ENCODE measurements at places on chromosomes 16 and 17. TPM values are rescaled to one million over a fixed set of nuclear protein-coding genes. Genes with fewer than 3 reads are reported as not detected.

DNA sequence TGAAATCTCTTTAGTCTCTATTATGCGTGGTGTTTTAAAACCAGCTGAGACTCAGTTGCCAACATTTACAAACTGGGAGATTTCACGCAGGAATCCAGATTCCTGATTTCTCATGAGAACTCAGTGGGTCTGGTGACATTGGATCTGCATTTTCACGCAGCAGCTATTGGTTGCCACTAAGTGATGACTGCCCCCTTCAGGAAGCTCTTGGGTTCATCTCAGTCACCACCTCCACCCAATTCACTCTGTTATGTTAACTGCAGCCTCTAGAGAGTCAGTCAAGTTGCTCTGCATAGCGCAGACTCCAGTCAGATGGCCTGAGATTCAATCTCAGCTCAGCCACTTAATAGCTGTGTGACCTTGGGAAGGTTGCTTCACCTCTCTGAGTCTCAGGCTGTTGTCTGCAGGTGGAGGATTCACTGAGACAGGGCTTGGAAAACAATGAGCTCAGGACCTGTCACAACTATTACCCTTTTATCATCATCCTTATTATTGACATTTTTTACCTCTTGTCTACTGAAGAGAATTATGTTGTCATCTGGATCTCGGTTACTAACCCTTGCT is 6.4 kb downstream of the SHISA9 start:
- no peak for DNase-seq

GRCh38 chr17:67862614-67863217 is 37.4 kb downstream of the BPTF start:
- no peak for DNase-seq

DNA sequence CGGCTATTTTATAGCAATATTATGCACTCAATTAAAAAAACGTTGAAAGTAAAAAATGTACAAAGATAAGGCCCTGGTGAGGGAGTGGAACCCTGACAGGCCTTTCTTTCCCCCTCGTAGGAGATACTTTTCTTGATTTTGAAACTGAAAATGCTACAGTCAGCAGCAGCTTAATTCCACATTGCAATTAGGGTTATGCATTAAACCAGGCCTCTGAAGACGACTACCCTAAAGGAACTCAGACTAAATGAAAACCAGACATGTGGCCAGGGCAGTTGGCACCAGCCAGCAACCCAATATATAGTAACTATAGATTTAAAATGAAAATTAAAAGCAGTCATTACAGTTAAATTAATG is 463.2 kb upstream of the MAF start:
- DNase-seq: no peak

- DNase-seq: no peak
These were observed 2.8 kb downstream of the HAS3 start for GRCh38 chr16:69108064-69108904.

DNA sequence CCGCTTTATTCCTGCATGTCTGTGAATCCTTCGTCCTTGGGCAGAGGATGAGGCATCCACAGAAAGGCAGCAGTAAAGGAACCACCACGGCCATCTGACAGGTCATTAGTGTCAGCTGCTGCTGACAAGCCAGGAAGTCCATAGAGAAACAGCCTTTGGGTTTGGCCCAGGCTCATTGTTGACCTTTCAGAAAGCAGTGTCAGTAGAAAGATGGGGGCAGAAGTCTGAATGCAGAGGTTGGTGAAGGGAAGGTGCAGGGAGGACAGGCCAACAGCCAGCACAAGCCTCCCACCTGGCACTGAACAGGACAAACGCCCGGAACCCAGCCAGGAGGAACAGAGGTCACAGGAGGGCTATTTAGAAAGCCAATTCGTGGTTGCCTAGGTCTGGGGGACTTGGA is 105.8 kb downstream of the VAT1L start:
- no peak for DNase-seq

GRCh38 chr17:66783656-66784381 is 51.1 kb upstream of the CACNG5 start:
- DNase-seq: no peak

- DNase-seq: no peak
These were observed 2.0 kb upstream of the ARRB2 start for GRCh38 chr17:4708436-4708835.

GRCh38 chr16:23514381-23515152 is 4.3 kb upstream of the GGA2 start:
- DNase-seq: no peak

- no peak for DNase-seq
These were observed 577.1 kb upstream of the CDH5 start for GRCh38 chr16:65789161-65789945.

GRCh38 chr16:81029930-81030604 is 5.6 kb upstream of the ATMIN start:
- DNase-seq: no peak

DNA sequence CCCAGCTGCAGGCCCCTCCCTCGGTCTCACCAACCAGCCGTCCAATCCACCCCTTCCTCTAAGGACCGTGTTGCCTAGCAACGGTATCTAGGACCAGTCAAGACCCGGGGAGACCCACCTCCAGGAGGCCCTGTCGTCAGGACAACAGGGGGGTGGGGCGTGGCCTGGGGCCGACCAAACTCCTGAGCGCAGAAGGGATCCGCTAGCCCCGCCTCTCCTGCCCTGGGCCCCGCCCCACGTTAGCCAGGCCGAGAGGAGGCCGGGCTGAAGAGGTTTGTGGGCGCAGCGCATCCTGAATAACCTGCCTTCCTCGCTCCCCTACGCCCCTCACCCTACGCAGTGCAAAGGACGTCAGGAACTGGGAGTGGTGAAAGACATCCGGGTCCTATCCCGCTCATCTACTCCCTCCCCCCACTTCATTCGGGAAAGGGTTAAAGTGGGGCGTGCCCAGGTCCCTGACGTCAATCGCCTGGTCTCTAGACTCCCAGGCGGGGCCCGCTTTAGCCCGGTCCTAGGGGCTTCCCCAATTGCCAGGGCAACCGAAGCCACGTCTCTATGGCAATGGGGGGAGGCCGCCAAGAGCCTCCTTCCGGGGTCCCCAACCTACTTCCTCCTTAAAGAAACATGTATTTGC is 14.7 kb downstream of the DLG4 start:
- DNase-seq: no peak

GRCh38 chr16:26031286-26031685 is 339.5 kb downstream of the HS3ST4 start:
- DNase-seq: no peak

- DNase-seq: no peak
These were observed 39.1 kb downstream of the PGS1 start for GRCh38 chr17:78417531-78417909.

- no peak for DNase-seq
These were observed 16.9 kb upstream of the SP2 start for GRCh38 chr17:47879028-47879585.

DNA sequence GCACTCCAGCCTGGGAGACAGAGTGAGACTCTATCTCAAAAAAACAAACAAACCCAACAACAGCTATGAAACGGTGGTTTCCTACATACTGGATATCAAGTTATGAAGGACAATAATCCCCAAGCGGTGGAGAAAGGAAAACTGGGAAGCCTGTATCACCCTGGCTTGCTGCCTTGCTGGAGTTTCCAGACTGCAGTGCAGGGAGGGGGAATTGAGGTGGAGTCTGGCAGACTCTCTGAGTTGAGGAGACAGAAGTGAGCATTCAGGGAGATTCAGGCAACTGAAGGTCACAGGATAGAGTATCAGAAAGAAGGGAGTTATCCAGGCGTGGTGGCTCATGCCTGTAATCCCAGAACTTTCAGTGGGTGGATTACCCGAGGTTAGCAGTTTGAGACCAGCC is 11.9 kb downstream of the QRICH2 start:
- no peak for DNase-seq

DNA sequence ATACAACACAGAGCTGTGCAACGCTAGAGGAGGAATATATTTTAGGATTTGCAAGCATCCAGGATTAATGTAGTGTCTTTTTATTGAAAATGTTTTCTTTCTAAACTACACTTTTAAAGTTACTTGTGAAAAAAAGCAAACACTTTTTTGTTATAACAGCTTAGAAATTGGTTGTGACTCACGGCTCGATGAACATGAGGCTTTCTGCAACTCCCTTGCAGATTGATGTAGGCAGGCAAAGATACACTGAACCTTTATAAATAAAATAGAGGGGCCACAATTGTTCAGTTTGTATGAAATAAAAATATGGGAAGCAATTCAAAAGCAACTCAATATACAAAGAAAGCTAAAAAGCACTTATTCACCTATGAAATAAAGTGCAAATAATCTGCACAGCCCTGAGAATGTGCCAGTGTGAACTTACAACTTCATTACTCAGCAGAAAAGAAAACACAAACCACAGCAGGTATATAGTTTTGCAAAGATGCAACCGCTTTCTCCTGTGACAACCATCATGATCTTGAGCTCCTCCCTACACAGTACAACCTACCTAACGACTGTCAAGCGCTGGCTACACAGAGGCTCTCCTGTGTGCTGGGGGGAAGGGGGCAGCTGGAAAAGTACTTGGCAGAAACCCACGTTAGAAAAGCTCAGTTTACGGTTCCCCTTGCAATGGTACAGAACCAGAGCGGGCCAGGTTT is 948 bp downstream of the LUC7L start:
- no peak for DNase-seq

- no peak for DNase-seq
These were observed 30.2 kb upstream of the FAAP100 start for GRCh38 chr17:81582341-81582740.

- DNase-seq: no peak
These were observed 156.9 kb downstream of the LGALS9B start for GRCh38 chr17:20310481-20310880.

- DNase-seq: no peak
These were observed 361.6 kb downstream of the WWOX start for GRCh38 chr16:78461087-78461486.

- no peak for DNase-seq
These were observed 290 bp upstream of the KRTAP4-1 start for GRCh38 chr17:41185001-41185400.

- no peak for DNase-seq
These were observed 9.4 kb downstream of the CLUH start for GRCh38 chr17:2701996-2702741.

DNA sequence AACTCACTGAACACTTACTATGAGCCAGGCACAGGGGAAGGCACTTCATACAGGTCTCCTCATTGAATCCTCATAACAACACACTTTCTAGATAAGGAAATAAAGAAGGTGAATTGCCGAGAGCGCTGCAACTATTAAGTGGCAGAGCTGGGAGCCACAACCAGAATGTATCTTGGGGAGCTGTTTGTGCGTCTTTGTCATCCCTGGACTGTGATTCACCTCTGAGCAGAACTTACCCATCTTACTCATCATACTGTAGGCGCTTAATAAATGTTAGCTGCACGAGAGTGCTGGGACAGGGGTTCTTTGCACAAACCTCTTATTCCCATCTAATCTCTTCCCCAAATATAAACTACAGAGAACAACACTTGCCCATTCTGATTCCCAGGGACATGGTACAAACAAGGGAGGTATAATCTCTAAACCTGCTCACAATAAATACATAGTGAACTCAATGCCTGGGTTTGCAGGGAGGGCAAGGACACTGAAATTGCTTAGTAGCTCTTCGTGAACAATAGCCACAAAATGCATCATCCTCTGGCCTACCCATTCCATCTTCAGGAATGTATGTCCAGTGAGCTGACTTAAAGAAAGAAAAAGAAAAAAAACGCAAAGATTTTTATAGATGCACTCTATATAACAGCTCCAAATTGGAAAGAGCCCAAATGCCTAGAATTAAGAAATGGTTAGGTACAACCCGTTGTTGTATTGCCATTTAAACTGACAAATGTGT is 43.0 kb downstream of the MYO18A start:
- no peak for DNase-seq

- DNase-seq: no peak
These were observed 27.1 kb downstream of the USP31 start for GRCh38 chr16:23122144-23122543.

GRCh38 chr16:1372292-1372950 is 20.7 kb downstream of the GNPTG start:
- no peak for DNase-seq

DNA sequence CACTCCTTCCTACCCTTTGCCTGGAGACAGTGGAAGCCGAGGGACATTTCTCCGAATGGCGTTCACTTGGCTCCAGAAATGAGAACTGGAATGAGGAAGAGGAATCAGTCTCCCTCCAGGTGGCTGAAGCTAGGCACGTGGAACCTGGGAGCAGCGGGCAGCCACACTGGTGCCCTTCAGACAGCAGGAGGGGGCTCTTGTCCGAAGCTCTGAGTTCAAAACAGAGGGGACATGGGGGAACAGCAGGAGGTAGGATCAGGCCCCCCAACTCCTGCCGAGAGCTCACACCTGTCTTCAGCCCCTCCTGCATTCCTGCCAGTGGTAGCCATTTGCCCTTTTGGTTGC is 41.5 kb downstream of the TMEM235 start:
- DNase-seq: no peak

DNA sequence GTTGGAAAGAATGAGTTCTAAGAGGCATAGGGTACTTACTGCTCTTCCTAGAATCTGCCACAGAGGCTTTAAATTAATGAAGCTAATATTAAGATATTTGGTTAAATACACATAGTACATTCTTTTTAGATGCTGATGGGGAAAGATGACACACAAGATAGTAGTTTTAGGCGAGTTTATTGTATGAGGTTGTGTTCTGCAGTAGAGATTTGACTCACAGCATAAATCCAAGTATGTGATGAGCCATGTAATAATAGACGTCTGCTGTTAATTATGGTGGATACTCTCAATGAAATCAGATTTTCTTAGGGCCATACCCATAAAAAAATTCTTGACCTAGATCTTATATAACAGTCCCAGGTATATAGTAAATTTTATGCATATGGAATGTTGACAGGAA is 8.0 kb downstream of the TNRC6C start:
- no peak for DNase-seq

DNA sequence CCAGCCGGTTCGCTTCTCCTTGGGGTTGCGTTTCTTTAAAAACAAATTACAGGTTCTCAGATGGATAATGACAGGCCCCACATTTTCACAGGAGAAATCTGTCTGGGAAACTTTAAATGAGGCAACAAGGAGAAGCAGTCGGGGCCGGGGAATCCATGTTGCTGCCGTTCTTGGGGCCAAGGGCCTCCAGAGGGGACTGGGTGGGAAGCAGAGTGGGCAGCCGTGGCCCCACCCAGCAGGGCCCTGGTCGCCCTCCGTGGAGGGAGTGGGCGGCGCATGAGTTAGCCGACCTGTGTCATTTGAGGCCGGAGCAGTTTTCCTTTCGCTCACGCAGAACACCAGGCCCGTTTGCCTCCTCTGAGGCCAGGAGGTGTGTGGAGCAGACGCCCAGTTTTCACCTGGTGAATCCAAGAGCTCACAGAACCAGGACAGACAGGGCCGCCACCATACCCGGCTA is 207.7 kb upstream of the CIBAR2 start:
- no peak for DNase-seq

- no peak for DNase-seq
These were observed 122.4 kb upstream of the NUDT7 start for GRCh38 chr16:77599793-77600415.

KCNAB3 gene
- total RNA-seq: 3.5 TPM

CEP295NL gene
- 0.87 TPM for total RNA-seq

TEX14 gene
- not detected for total RNA-seq

ZG16 gene
- not detected for total RNA-seq

SMG6 gene
- total RNA-seq: 17.8 TPM

PPP1R27 gene
- not detected for total RNA-seq

VTN gene
- 2.3 TPM for total RNA-seq

SLC13A2 gene
- total RNA-seq: not detected

OTOA gene
- not detected for total RNA-seq

PPY gene
- total RNA-seq: not detected

FNDC8 gene
- total RNA-seq: not detected

ZPBP2 gene
- not detected for total RNA-seq

MYL4 gene
- 0.49 TPM for total RNA-seq

DLX4 gene
- total RNA-seq: 11.2 TPM

BEAN1 gene
- not detected for total RNA-seq

HBZ gene
- total RNA-seq: 1.1 TPM

EXOC3L1 gene
- total RNA-seq: 0.41 TPM

All from Panc1 (cell line).